ENCODE measurements at places on chromosomes 11 and 22.

DNA sequence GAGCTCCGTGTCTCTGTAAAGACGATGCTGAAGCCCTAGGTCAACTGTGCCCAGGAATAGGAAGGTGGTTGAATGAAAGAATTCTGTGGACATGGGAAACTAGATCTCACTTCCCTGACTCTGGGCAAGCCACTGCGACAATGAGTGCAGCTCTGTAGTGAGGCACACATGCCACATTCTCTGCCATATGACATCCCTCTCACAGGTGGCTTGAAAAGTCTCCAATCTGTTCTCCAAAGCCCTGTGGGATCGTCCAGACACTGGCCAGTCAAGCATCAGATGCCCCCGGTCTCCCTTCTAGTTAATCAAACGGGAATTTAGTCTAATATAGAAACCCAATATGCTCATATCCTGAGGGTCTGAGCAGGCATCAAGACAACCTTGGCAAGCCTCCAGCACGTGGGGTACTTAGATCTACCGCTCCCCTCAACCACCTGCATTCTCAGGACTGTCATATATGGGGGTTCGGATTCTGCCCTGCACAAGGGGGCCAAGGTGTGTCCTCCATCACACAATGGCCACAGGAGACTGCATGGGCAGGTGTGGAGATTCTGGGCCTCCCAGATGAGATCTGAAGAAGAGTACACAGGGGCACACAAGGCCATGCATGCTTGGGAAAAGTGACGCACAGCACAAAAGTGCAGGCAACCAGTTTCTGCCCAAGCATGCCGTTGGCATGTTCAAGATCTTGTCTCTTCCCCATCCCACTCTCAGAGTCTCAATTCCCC is 11.9 kb downstream of the DKK3 start:
- DNase-seq: no peak

DNA sequence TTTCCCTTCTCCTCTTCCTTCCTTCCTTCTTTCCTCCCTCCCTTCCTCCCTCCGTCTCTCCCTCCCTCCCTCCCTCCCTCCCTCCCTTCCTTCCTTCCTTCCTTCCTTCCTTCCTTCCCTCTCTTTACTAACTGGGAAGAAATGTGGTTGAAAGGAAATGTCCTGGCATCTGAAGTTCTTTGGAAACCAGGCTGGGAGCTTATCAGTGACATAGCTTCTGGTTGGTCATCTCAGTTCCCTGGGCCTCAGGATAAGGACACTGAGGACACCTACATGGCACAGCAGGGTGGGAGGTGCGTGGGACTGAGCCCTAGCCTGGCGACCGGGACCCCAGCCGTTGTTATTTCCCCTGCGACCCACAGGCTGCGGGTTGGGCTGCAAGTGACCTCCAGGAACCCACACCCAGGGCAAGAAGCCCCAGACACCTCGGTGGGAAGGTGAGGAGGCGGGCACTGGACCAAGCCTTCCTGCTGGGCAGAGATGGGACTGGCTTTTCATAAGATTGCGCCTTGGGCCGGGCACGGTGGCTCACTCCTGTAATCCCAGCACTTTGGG is 1486.5 kb downstream of the TBC1D22A start:
- DNase-seq: no peak

DNA sequence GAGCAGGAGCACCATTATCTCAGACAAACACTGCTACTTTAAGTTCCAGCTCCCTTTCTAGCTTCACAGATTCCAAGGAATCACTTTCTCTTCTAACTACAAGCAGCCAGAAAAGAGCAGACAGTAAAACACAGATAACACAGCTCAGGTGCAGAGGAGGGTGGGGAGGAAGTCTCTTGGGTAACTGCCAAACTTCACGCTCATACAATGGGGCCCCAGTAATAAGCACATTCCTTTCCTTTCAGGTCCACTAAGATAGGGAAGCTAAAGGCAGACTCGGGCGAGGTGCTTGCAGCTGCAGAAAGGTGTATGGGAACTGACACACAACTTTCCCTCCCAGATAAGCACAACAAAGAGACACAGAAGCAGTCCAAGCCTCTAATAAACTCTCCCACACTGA is 69.2 kb upstream of the OR9G4 start:
- DNase-seq: no peak

DNA sequence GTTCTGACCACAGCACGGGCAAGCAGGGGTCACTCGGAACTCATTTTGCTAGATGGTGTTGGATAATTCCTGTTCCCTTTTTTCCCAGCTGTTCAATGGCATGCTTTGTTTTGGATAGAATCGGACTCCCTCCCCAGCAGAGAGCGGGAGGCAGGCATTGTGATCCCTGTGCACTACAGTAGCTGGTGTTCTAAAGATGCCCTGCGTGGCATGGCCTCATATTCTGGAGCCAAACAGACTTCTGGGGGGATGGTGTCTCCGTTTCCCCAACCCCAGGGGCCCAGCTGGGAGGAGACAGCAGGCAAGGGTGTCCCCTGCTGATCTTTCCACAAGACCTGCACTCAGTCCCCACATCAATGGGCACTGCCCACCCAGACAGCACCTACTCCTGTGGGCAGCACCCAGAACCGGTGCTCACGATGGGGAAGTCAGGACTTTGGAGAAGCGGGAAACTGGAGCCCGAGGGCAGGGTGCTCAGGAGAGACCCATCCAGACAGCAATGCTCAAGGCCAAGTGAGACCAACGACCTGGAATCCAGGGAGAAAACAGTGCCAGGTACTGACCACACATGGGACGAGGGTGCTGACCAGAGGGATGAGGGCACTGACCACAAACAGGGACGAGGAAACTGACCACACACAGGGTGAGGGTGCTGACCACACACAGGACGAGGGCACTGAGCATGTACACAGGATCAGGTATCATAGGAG is 934.9 kb downstream of the BRD1 start:
- DNase-seq: no peak

- DNase-seq: no peak
Observed at GRCh38 chr22:18980829-18981228, 44.7 kb upstream of the PRODH start.

GRCh38 chr11:9847636-9848035 is 183.8 kb downstream of the SWAP70 start:
- DNase-seq: no peak

DNA sequence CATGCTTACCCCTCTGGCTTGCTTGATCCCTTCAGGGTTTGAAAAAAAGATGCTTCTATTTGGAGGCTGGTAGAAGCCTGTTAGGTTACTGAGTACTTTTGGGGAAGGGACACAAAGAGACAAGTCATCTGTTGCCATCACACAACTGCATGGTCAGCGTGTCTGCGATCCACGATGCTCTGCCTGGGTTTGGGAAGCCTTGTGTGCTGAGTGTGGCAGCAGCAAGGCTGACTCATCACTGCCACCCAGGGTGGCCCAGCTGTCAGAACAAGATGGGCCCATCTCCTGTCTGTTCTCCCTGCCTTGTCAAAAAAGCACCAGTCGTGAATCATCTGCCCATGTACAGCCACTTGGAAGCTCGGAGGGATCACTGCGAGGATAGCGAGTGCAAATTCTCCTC is 26.2 kb downstream of the UBASH3B start:
- no peak for DNase-seq

- DNase-seq: no peak
Observed at GRCh38 chr11:95282291-95282751, 51.3 kb upstream of the SESN3 start.

- DNase-seq: no peak
Observed at GRCh38 chr11:2691991-2692875, 7.6 kb downstream of the KCNQ1OT1 start.

DNA sequence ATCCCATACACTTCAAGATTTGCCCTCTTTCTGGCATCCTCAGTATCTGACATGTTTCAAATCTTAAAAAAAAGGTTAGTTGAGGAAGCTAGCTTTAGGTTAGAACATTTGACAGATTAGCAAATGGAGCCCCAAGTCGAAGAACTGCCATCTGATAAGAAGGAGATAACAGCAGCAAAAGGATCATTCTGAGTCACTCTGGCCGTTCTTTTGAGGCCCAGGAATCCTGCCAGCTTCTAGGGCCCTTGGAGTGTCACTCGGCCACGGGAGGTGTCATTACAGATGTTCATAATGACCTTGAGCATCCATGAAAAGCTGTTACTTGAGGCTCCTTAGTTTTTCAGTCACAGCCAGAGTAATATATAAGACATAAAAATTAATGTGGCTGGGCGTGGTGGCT is 132.1 kb upstream of the RASSF10 start:
- no peak for DNase-seq

GRCh38 chr11:78259777-78260487 is 71.2 kb downstream of the USP35 start:
- DNase-seq: no peak

DNA sequence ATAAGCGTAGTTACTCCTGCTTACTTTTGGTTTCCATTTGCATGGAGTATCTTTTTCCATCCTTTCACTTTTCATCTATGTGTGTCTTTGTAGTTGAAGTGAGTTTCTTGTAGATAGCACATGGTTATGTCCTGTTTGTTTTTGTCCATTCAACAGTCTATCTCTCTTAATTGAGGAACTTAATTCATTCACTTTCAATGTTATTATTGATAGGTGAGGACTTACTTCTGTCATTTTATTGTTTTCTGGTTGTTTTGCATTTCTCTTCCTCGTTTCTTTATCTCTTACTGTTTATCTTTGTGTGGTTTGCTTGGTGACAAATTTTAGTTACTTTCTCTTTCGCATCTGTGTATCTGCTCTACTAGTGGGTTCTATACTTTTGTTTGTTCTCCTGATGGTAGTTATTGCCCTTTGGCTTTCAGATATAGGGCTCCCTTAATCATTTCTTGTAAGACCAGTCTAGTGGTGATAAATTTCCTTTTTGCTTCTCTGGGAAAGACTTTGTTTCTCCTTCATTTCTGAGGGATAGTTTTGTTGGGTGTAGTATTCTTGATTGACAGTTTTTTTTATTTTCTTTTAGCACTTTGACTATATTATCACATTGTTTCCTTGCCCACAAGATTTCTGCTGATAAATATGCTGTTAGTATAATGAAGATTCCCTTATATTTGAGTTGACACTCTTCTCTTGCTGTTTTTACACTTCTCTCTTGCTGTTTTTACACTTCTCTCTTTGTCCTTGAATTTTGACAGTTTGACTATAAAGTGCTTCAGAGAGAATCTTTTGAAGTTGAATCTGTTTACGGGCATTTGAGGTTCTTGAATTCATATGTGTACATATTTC is 9.0 kb upstream of the RAG1 start:
- no peak for DNase-seq

GRCh38 chr11:65418681-65419459 is 3.7 kb upstream of the NEAT1 start:
- DNase-seq: peak; percentile 86

DNA sequence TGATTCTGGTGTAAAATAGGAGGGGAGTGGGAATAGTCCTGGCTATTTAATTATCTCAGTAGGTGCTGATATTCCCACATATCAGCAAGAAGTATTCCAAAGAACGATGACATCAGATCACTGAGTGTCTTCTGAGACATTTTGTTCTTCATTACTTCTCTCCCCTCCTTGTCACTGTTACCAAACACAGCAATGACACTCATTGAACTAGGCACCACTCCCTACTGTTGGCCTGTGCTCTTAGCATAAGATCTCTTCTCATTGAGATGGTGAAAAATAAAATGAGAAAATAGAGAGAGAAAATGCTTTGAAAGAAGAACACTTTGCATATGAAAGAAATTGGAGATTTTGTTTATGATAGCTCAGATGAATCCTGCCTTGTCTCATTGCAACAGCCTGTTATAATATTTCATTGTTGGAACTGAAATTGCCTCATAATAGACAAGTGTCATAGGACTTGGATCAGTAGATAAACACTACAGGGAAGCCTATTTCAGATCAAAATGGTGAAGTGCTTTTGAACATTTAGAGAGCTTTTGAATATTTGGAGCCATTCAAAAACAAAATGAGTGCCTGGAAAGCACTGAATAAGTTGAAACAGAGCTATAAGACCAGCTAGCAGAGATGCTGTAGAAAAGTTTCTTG is 11.3 kb upstream of the ETS1 start:
- no peak for DNase-seq

- DNase-seq: no peak
Observed at GRCh38 chr22:32202161-32202538, 2.7 kb downstream of the RFPL2 start.

DNA sequence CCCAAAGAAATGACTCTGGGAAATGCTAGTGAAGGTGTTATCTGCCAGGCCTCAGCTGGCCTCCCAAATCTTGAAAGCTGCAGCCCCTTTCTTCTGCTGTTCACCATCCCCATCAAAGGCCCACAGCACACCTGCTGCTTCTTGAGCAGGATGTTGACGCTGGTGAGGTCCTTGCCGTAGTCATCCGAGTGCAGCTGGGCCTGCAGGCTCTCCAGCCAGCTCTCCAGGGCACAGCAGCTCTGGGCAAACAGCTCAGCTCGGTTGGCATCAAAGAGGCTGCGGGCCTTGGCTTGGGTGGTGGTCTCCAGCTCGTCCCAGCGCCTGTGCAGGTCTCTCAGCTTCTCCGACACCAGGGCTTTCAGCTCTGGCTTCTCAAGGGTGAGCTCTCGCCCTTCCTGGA is 18.5 kb upstream of the RBM4B start:
- DNase-seq: no peak

DNA sequence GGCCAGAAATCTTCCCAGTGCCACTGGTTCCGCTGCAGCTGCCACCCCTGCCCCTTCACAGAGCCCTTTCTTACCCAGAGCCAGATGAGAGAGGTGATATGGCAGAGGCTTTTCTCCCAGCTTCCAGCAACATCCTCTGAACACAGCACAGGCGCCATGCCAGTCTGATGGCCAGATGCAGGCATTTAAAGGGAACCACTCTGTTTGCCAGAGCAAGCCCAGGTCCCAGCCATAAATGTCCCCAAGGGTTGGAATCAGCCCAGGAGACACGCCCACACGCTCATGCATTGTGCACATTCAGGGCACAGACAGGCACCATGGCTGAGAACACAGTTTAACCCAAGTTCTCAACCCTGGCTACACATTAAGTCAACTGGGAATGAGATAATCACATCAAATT is 114.3 kb upstream of the CSNK2A3 start:
- no peak for DNase-seq

GRCh38 chr11:15489281-15489680 is 374.6 kb downstream of the INSC start:
- no peak for DNase-seq

DNA sequence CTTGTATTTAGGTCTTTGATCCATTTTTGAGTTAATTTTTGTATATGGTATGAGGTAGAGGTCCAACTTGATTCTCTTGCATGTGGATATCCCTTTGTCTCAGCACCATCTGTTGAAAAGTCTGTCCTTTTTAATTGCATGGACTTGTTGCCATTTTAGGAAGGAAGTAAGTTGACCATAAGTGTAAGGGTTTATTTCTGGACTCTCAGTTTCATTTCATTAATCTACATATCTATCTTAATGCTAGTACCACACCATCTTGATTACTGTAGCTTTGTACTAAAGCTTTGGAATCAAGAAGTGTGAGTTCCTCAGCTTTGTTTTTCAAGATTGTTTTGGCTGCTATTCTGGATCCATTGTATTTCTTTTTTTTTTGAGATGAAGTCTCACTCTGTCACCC is 31.4 kb downstream of the CBL start:
- DNase-seq: no peak
